ENCODE measurements at places on chromosomes 1 and 21. TPM values are rescaled to one million over a fixed set of nuclear protein-coding genes. Genes with fewer than 3 reads are reported as not detected.

SPATA46 gene
- not detected for total RNA-seq

HCRTR1 gene
- 1.6 TPM for total RNA-seq

DNA sequence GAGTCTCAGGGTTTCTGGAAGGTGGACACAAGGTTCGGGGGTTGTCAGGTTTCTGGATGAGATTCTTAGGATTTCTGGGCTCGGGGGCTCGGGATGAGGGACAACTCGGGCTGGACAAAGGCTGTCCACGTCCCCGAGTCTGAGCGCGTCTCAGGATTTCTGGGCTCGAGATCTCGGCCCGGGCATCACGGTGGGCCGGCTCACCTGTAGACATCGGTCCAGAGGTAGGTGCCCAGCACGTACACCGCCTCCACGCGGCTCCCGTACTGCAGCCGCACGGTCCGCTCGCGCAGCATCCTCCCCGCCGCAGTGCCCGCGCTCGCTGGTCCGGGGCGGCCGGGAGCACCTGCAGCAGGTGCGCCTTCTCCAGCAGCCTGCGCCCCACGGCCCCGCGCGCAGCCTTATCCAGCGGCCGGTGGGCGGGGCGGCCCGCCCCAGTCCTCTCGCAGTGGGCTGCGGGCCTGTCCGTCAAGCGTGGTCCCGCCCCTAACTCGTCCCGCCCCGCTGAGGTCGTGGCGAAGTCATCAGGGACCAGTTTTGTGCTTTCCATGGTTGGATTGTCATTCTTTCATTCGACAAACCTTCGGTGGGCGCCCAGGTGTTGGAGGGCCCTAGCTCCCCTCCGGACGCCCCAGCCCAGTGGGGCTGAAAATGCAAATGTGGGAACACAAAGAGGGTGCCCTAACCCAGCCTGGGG is at the start of gene PADI2:
PADI2 (minus strand) TSS at position 376 of the 697 bp plus-strand sequence; CDS start at position 296, 80 bp downstream.
- peak; percentile 92 for DNase-seq

DNA sequence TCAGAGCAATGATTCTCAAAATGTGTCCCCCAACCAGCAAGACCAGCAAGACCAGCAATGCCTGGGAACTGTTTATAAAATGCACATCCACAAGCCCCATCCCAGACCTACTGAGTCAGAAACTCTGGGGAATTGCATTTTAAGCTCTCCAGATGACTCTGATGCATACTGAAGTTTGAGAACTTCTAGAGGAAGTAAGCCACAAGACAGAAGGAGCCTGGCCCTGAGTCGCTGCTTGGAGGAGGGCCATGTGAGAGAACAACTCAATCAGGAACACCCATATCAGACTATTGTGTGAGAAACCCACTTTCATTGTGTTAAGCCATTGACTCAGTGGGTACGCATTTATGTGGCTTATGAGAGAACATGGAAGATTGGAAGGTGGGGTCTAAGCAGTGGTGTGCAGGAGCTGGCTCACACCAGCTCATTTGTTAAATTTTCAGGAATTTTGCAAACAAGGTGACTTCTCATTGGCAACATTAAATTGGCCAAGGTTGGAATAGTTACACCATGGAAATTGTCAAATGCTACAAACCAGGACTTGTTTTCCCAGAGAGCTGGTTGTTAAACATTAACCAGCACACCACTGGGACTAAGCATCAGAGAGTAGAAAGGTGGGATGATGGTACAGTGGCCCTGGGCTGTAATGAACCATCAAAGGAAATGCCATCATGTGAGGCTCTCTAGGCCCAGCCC is 38.9 kb downstream of the ATP1A1 start:
- DNase-seq = no peak

GRCh38 chr1:51417496-51418383 is 87.4 kb upstream of the TTC39A start:
- DNase-seq = no peak

DNA sequence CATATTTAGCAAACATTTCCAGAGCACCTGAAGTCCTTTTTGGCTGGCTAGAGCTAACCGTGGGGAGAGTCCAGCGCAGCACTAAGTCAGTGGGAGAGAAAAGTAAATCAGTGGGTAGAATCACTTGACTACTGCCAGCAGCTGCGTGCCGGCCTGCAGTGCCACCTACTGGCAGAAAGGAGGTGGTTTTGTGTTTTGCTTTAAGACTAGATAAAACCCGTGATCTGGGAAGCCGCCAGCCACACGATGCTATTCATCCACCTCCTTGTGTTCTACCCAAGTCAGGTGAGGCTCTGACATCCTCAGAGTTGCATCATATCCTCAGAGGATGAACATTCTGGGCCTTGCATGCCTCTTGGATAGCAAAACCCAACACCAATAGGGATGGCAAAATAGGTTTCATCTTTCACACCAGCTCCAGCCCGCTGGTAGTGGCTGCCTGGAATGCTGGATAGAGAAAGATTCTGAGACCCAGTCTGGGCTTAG is 14.1 kb upstream of the HEYL start:
- peak; percentile 65 for DNase-seq

DNA sequence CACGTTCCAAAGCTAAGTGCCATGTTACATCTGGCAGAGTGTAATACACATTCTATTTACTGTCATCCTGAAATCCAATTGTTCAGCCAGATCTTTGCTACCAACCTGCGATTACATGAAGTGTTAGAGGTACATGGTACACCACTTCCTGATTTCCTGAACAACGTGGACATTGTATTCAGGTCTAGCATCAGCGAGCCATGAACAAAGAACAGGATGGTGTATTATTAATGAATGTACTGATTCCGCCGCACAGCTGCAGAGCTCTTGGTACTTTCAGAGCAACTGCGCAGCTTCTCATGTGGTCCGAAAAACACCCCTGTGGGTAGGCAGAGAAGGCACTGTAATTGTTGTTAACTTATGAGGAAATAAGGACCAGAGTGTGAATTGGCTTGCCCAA is 511.4 kb downstream of the AJAP1 start:
- DNase-seq = no peak

All from frontal cortex (tissue), 4 donors.